OCI-M1 (cell line): ENCODE measurements at places on chromosomes 16 and 17.

DNA sequence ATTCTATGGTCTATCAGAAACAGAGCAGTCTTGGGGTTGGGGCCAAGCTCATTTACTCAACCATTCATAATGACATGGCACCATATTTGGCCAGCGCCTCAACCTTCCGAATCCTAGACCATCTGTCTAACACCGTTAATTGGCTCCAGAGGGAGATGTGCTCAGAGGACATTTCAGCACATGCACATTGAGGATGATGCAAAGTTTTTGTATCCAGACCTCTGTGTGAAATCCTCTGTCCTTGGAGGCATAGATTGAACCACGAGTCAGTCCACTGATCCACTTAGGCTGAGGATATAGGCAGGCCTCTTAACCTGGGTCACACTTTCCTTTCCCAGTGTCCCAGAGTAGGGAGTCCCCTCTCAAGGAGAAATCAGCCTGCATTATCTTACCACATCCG, 85.5 kb downstream of the SHISA6 start:
- DNase-seq, result no peak

GRCh38 chr17:73545109-73546032, 98.9 kb downstream of the SDK2 start:
- no peak for DNase-seq

- no peak for DNase-seq
These were observed 6.6 kb downstream of the TMEM114 start for GRCh38 chr16:8583732-8584131.

GRCh38 chr17:33949100-33949499, 306.0 kb upstream of the CCL2 start:
- DNase-seq, result peak; percentile 78

GRCh38 chr16:3060339-3061127, 4.9 kb upstream of the IL32 start:
- no peak for DNase-seq

DNA sequence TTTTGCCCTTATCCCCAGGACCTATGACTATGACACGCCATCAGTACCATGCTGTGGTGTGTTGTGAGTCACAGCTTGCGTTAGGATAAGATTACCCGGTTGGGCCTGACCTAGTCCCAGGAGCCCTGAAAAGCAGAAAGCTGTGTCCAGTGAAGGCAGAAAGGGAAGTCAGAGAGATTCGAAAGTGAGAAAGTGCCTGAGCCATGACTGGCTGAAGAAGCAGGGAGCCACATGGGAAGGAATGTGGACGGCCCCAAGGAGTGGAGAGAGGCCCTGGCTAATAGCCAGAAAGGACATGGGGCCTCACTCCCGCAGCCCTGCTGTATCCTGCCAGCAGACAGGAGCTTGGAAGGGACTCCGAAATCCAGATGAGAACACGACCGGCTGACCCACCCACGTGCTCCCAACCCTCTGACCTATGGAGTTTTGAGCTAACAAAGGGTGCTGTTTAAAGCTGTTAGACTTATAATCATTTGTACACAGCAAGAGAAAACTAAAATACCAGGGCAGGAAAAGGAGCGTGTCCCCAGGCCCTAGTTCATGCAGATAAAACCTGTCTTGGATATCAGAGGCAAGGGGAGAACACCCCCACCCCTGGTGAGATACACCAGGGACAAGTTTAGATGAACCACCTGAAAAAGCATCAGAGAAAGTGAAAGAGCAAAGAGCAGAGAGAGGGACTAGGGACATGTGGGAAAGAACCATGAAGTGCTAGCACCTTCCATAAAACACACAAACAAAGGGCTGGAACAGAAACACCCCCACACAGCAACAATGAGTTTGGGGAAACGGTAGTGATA, 115.3 kb downstream of the SLC39A11 start:
- DNase-seq, result no peak
